Dermis blood vessel endothelial cell (primary cell): ENCODE measurements at places on chromosomes 13 and 19. TPM values are rescaled to one million over a fixed set of nuclear protein-coding genes. Genes with fewer than 3 reads are reported as not detected.

DNA sequence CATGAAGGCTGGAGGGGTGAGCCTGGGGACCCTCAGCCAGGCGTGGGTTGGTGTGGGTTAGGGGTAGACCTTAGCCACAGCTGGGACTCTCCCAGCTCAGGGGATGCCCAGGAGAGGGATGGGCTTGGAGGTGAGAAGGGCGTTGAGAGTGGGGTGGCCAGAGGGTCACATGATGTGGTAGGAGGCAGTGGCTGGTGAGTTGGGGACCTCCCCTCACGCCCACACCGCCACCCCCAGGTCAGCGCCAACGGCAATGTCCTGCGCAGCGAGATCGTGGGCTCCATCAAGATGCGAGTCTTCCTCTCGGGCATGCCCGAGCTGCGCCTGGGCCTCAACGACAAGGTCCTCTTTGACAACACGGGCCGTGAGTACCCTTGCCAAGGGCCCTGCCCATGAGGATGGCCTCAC, 28.5 kb downstream of the AP1M1 start:
- DNase-seq: no peak

Gene ACER1
- not detected in 2 replicates for total RNA-seq

DNA sequence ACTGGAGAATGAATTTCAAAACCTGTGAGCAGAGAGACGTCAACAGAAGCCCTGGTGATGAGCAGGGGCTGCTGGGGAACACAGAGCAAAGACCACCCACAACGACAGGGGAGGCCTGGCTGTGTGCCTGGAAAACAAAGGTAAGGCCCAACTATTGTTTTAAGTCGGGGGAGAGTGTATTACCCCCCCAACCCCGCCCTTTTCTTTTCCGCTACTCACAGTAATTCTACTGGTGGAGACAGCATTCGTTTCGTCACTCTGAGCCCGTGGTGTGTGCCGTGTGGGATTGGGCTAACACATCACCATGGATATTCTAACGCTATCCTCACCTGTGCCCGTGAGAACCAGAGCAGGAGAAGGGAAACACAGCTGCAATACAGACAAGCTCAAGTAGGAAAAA, 18.6 kb upstream of the ADPRHL1 start:
- DNase-seq: peak; percentile 40

- DNase-seq: no peak
These were observed 45.3 kb upstream of the ZNF599 start for GRCh38 chr19:34818270-34818669.

DNA sequence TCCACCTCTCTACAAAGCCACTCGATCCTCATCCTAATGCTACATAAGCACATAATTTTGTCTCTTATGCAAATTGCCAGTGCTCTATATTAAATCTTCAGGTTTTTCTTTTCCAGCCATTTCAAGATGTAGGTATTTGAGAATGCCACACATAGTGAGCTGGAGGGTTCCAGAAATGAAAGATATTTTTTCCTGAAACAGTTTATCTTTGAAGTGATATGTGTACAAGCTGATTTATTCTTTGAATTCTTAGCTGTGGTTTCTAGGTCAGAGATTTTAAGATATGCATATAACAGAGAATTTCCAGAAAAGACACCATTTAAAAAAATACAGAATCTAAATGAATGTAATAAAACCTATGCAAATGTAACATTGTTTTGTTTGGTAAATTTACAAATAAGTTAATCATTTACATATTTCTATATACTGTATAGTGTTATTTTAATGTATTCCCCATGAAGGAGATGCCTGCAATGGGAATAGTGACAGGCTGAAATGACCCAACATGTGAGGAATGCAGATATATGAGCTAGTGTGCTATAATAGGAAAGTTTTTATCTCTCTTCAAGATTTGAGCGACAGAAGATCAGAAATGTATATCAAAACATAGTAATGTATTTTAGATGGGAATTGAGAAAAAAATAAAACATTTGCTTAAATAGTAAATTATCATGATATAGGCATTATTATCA, 570.2 kb downstream of the SLITRK1 start:
- no peak for DNase-seq

DNA sequence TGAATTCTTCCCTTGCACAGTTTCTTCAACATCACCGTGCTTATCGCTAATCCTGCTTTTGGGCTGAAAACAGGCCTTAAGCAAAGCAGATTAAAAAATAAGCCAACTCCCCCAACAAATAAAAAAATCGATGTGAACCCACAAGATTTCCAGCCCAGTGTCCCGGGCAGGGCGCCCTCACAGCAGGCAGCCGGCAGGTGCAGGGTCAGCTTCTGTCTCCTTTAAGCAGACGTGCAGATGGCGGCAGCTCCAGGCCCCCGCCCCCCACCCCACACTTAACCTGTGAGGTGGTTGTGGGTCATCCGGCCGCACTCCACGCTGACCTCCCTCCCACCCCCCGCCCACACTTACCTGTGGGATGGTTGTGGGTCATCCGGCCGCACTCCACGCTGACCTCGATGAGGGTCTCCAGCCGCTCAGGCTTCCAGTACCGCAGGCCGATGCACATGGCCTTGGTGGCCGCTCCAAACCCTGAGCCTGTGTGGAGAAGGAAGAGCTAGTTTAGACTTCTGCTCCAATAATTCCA, 19.8 kb downstream of the ADPRHL1 start:
- DNase-seq: no peak

GRCh38 chr13:41696163-41697003, 239.0 kb downstream of the RGCC start:
- peak; percentile 65 for DNase-seq

DNA sequence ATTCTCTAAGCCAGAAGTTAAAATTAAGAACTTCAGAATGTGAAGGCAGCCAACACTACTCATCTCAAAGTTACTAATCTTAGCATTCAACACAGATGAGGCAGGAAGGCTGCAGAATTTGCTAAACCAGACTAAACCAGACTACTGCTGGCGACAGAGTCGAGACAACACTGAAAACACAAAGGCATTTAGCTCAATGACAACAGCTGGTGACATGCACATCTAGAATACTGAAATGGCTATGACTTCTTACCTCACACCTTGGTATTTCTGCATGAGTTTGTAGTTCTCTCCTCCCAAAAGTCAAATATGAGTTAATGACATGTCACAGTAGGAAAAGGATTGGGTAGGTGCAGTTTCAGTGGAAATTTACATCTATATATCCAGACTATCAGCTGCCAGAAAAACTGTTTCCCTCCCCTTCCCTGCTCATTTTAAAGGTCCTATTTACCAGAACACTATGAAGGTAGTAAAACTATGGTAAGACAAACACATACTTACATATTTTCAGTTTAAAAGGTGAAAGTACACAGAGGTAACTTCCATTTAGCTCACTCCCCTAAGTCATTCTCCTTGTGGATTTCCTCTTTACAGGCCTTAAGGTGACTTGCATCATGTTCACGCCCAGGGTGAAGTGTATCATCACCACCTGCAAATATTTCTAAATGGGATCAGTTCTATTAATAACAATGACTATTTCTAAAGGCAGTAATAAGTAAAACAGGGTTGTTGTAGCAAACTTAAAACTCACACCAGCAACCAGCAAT, 21.4 kb downstream of the FOXO1 start:
- no peak for DNase-seq

DNA sequence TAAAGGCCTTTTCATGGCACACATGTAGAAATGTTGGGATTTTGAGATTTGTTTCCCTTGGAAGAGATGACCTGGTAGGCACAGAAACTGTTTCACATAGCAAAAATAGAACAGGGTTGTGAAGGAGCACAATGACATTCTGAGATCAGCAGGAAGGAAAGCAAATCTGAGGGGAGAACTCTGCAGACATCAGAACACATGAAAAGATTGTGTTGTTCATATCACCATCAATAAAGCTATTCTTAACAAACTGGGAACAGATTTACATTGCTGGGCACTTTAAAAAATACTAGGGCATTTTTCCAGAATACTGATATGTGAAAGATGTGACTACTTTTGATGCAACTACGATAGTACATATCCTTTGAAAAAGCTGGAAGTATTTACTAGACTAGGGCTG, 481.7 kb downstream of the MYO16 start:
- no peak for DNase-seq

Gene RNF225
- total RNA-seq: not detected in 2 replicates

DNA sequence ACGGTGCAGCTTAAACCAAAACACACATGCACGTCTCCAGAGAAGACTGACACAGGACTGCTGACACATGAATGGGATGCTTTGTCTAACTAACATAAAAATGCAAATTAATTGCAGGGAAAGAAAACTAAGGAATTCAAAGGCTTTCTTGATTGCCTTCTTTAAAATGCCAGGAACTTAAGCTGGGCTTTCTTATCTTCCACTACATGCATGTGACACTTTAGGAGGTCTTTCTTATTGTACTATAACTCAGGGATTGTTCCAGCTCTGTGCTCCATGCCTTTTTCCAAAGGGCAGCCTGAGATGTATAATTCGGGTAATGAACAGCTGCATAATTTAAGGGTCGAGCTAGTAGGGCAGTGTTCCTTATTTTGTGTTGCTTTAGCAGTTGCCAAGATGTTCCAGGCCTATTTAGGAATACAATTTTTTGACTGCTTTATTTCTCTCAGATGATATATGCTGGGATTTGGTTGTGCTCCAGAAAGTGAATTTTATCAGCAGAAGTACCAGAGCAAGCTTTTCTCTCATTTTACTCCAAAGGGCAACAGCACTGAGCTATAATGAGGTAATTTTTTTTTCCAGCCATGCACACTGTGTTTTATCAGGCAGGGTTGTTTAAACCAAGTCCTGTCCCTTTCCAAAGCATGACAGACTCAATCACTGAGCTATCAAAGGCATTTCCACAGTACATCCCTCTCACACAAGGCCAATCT, 885.2 kb downstream of the PCDH9 start:
- no peak for DNase-seq

DNA sequence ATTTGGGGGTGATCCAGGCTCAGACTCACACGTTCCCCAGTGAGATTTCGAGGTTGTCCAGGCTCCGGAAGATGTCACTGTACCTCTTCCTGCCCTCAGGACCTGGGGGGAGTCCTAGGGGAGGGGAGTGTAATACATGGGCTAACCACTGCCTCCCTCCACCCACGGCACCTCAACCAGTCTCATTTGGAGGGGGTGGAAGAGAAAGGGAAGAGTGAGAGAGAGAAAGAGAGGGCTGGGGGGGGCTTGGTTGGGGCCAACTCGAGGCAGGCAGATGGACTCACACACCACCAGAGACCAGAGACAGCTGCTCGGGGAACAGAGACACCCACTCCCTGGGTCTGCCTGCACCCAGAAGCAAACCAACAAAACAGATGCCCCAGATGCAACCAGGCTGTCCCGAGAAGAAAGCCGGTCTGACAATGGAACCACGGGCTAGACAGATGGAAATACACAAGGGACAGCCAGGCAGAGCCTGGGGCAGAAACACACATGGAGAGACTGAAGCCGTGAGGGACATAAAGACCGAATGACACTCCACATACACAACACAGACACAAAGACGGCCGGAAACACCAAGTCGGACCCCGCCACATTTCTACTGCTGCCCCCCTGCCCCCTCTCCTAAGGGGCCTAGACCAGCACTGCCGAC, 825 bp downstream of the GMIP start:
- DNase-seq: peak; percentile 21

GRCh38 chr13:33976965-33977364, 159.0 kb downstream of the RFC3 start:
- no peak for DNase-seq

- DNase-seq: peak; percentile 58
These were observed 40.9 kb downstream of the MCF2L start for GRCh38 chr13:113009743-113010509.

Gene MISP3
- under 0.01 and 0.19 TPM in 2 replicates for total RNA-seq

GRCh38 chr13:42348576-42348975, 76.6 kb downstream of the AKAP11 start:
- DNase-seq: no peak

- DNase-seq: peak; percentile 86
These were observed 12.4 kb downstream of the SNRNP70 start for GRCh38 chr19:49097453-49098288.

GRCh38 chr13:111202745-111203144, 87.6 kb downstream of the ARHGEF7 start:
- peak; percentile 99 for DNase-seq

- DNase-seq: no peak
These were observed 1887.4 kb downstream of the PCDH9 start for GRCh38 chr13:65342541-65343337.

DNA sequence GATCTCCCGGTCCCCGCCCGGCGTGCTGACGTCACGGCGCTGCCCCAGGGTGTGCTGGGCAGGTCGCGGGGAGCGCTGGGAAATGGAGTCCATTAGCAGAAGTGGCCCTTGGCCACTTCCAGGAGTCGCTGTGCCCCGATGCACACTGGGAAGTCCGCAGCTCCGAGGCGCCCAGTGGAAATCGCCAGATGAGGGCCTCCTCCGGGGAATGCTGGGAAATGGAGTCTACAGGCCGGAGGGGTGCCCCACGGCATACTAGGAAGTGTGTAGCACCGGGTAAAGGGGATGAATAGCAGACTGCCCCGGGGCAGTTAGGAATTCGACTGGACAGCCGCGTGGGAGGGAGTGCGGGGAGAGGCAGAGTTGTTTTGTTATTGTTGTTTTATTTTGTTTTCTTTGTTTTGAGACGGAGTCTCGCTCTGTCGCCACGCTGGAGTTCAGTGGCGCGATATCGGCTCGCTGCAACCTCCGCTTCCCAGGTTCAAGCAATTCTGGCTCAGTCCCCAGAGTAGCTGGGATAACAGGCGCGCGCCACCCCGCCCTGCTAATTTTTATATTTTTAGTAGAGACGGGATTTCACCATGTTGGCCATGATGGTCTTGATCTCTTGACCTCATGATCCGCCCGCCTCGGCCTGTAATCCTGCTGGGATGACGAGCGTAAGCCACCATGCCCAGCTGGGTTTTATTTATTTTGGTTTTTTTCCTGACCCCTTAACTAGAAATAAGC, 390 bp upstream of the PPP1R12C start:
- DNase-seq: peak; percentile 99

DNA sequence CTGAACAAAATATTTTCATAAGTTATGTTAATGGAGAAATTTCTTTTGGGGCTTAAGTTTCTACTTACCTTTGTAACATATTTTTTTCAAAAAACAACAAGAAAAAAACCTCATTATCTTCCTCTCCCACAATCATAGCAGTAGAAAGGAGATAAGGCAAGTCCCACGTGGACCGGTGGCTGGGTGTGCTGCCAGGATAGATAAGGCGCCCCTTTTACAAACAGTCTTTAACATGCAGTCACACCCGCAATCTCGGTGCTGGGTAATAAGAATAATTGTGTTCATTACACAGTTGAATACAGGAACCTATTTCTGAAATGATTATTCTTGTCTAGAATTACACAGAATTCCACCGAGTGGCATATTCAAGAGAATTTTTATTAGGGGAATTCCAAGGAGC, 1202.3 kb downstream of the UQCRFS1 start:
- DNase-seq: no peak

- no peak for DNase-seq
These were observed 3.8 kb upstream of the ZNF626 start for GRCh38 chr19:20664901-20665781.

DNA sequence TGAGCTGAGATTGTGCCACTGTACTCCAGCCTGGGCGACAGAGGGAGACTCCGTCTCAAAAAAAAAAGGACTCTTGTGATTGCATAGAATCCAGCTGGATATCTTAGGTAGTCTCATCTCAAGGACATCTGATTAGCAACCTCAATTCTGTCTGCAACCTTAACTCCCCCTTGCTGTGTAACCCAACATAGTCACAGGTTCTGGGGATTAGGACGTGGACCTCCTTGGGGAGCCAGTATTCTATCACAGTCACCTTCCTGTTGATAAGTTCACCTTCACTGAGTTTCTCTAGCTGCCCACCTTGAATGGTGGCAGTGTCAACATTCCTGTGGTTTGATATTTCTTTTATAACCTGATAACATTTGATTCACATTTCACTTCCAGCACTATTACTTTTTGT, 27.2 kb downstream of the GPR18 start:
- no peak for DNase-seq

Gene ZNF563
- total RNA-seq: 2.2 TPM in 2 replicates

GRCh38 chr19:3692141-3693024, 7.9 kb downstream of the PIP5K1C start:
- DNase-seq: peak; percentile 56
